Pons (tissue), 1 donor: ENCODE measurements at places on chromosomes 5 and 9.

- peak; percentile 37 for DNase-seq
Measured at GRCh38 chr9:111937781-111938426, 41.3 kb downstream of the UGCG start.

GRCh38 chr5:112064956-112065355, 308.0 kb upstream of the NREP start:
- DNase-seq: no peak

GRCh38 chr9:124088476-124088837, 76.9 kb downstream of the LHX2 start:
- no peak for DNase-seq

DNA sequence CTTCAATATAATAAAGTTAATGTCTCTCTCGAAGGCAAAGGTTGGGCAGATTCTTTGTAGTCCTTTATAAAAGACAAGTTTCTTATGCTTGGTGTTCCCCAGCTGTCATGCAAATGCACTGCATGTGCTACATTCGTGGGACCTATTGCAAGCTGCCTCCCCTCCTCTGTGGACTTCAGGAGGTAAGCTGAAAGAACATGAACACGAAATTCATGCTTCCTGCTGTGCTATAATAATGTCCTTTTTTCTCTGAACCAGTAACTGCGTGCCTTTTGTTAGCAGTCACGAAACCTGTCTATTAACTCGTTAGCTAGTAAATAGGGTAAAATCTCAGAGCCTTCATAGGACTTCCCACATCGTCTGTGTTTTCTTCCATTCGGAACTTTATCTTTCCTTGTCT, 363.5 kb downstream of the CDH9 start:
- no peak for DNase-seq

DNA sequence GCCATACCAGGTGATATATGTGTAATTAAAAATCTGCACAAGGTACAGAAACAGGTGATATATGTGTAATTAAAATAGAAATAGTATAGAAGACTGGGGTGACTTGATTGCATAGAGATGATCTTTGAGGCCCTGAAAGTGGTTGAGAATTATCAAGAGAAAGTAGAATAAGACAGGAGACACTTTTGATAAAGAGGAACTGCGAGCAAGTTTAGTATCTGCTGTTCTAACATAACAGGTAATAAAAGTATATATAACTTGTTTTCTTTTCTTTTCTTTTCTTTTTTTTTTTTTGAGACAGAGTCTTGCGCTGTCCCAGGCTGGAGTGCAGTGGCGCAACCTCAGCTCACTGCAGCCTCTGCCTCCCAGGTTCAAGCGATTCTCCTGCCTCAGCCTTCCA, 5.4 kb downstream of the SNX2 start:
- no peak for DNase-seq

DNA sequence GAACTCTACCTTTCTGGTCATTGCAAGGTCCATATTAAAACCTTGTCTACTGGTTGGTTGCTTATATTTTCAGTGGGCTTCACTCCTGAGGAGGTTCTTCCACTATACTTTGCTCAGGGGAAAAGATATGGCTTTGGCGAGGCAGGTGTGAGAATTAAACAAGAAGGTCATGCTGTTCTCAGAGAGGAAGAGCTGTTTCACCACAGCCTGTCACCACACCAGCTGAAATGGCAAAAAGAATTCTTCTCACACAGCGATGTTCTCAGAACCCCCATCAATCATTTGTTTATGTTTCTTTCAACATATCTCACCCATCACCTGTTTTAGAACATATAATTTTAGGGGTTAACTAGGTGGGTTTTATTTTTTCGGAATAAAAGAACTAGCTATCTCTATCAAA, 38.6 kb downstream of the CAPSL start:
- no peak for DNase-seq

DNA sequence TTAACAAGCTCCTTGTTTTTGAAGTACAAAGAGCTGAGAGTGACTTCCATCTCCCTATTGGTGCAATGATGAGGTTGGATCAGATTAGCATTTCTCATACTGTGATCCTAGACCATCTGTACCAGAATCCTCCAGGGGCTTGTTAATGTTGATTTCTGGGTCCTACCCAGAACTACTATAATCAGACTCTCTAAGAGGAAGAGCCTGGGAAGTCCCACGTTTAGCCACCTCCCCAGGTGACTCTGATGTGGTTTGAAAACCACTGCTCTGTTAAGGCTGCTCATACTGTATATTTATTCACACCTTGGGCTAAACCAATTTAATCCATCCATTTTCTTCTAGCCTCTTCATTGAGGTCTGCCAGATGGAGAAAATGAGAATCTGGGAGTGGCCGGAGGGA, 49.6 kb upstream of the SMIM32 start:
- DNase-seq: no peak

DNA sequence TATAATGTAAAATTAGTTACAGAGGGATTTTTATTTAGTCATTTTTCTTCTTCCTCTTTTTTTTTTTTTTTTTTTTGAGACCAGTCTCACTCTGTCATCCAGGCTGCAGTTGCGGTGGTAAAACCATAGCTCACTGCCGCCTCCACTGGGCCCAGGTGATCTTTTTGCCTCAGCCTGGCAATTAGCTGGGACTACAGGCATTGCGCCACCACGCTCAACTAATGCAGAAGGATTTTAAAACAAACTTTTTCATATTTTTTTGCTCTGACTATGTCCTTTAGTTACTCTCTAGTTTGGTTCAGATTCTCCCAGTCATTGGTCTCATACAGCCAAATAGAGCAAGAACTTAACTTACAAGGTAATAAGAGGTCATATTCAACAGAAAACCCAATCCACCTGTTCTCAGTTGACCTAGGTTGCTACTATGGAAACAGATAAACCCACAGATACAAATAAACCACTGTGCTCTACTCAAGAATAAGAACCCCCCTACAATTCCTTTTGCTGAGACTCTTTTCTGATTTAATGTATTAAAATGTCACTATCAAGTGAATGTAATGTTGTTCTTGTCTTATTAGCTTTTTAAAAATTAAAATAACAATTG, 50.1 kb upstream of the TTC39B start:
- no peak for DNase-seq

DNA sequence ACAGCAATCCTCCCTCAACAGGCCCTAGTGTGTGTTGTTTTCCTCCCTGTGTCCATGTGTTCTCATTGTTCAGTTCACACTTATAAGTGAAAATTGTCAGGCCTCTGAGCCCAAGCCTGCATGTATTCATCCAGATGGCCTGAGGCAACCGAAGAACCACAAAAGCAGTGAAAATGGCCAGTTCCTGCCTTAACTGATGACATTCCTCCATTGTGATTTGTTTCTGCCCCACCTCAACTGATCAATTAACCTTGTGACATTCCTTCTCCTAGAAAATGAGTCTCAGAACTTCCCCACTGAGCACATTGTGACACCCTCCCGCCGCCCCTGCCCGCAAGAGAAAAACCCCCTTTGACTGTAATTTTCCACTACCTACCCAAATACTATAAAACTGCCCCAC, 17.4 kb upstream of the TRPC7 start:
- DNase-seq: no peak

- DNase-seq: no peak
Measured at GRCh38 chr5:141903261-141903660, 20.4 kb upstream of the DELE1 start.

DNA sequence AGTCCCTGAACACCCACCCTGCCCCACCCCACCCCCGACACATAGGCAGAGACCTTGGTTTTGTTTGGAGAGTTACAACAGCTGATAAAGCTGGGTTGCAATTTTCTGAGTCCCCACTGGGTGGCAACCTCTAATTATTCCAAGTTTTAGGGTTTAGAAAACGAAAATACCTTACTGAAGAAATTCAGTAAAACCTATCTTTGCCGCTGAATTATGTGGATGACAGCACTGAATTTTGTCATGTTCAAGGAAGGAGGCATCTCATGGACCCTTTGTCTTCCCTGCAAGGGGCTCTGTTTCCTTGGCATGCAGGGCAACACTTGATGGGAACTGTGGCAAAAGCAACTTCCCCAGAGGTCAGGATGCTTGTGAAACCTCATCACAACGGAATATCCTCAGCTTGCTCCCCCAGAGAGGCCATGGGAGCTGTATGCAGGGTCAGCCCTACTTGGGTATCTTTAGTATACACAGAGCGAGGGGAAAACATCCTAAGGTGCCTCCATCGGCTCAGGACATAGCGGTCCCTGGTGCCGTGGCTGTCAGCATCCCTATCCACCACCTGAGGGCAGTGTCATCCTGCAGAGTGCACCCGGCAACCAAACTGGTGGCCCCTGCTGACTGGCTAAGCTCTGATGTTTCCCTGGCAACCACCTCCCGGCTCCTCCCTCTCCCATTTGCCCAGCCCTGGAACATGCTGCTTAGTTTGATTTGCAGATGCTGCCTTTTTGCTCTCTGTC, 123.1 kb downstream of the RXRA start:
- peak; percentile 93 for DNase-seq

GRCh38 chr9:79641070-79641469, 69.3 kb downstream of the TLE4 start:
- no peak for DNase-seq

DNA sequence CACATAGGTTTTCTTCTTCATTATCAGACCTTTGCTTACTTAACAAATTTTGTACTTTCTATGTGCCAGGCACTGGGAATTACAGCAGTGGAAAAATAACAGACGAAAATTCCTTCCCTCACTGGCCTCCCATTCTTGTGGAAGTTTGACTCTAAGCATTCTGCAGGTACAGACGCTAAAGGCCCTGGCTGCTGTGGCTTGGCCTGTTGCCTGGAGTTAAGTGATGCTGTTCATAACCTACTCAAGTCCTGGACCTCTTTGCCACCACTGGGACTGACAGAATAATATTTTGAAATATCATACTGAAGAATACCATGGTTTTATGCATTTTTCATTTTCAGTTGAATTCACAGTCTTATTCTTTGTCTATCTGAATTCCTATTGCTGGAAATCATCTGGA, 97.3 kb upstream of the SPATA31C2 start:
- no peak for DNase-seq

DNA sequence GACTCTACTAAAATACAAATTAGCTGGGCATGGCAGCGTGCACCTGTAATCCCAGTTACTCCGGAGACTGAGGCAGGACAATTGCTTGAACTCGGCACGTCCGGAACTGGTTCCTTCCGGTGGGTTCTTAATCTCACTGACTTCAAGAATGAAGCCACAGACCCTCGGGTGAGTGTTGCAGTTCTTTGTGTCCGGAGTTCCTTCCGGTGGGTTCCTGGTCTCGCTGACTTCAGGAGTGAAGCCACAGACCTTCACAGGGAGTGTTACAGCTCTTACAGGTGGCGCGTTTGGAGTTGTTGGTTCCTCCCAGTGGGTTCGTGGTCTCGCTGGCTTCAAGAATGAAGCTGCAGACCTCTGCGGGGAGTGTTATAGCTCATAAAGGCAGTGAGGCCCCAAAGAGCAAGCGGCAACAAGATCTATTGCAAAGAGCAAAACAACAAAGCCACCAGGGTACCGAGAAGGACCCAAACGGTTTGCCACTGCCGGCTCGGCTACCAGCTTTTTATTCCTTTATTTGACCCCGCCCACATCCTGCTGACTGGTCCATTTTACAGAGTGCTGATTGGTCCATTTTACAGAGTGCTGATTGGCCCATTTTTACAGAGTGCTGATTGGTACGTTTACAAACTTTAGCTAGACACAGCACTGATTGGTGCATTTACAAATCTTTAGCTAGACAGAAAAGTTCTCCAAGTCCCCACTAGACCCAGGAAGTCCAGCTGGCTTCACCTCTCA, 28.6 kb upstream of the SLC6A19 start:
- no peak for DNase-seq

DNA sequence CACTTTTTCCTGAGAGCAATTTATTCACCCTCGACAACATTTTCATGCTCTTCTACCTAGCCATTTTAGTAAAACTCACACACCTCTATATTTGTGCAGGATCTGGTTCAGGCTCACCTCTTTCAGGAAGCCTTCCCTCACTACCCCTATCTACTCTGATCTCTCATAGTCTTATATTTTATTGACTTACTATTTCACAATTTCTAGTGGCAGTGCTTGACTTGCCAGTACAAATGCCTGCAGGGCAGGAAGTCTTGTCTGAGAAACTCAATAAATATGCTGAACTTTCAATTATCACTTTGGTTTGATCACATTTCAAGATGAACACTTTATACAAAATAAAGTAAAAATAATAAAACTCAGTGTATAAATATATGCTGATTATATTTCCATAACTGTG, 226.8 kb downstream of the CETN3 start:
- DNase-seq: no peak

GRCh38 chr9:72322259-72322658, 42.7 kb downstream of the ZFAND5 start:
- DNase-seq: no peak
